Activated naive CD8-positive, alpha-beta T cell treated with anti-CD3 and anti-CD28 coated beads, Interleukin-2, amount 50 U/mL, for 24 hours (primary cell): ENCODE measurements at places on chromosomes 4 and X.

DNA sequence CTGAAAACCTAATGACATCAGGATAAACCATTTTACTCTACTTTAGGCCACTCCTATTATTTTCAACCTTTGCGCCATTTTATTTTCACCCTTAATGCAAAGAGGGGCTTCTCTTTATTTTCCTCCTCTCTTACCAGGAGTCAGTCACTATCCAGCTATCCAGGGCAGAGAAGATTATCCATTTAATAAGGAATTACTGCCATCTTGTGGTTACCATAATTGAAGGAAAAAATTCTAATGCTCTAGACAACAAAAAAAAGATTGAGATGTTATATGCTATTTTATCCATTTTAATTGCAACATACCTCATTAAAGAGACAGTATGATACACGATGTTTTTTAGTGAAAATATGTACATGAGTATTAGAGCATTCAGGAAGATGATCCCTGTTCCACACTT, 514.5 kb upstream of the FAM241A start:
- no peak for DNase-seq

DNA sequence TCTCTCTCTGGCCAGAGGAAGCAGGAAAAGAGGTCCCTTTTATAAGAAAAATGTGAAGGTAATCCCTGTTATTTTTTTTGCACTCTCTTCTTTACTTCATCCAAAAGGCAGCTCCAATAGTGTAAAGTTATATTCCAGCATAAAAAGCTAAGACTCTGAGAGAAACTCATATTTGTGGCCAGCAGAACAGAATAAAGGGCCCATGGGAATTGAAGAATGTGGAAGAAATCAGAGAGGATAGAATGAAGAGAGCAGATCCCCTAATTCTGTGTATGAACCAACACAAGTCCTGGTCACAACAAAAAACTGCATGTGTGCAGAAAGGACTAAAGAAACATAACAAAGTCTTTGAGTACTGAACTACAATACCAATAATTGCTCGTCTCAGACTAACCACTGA, 22.3 kb downstream of the RPS6KA6 start:
- no peak for DNase-seq

GRCh38 chrX:387729-388128, 1.0 kb upstream of the PPP2R3B start:
- DNase-seq, result no peak

DNA sequence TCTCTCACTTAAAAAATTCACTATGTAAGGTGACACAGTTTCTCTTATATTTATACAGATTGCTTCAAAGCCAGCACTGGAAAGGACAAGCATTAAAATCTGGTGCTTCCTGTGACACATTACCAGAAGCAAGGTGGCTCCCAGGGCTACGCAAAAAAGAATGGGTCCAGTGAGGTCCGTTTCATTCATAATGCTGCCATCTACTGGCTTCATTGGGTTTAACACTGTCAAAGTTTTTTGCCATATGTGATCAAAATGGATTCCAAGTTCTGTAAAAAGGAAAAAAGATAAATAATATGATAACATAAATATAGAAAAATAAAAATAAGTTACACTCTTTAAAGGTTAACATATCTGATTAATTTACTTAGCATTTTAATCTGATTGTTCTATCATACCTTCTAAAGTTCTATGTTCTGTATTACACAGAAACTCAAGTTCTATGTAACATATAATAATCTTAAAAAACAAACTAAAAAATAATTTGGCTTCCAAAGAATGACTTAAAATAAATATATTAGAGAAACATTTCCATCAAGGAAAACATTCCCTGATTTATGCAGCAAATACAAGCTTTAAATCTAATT, 22.1 kb downstream of the YIPF7 start:
- DNase-seq, result peak; percentile 18

- no peak for DNase-seq
Measured at GRCh38 chr4:189845145-189845846, 95.4 kb upstream of the FRG1 start.

GRCh38 chrX:68699960-68700746, 52.7 kb downstream of the STARD8 start:
- DNase-seq, result no peak

DNA sequence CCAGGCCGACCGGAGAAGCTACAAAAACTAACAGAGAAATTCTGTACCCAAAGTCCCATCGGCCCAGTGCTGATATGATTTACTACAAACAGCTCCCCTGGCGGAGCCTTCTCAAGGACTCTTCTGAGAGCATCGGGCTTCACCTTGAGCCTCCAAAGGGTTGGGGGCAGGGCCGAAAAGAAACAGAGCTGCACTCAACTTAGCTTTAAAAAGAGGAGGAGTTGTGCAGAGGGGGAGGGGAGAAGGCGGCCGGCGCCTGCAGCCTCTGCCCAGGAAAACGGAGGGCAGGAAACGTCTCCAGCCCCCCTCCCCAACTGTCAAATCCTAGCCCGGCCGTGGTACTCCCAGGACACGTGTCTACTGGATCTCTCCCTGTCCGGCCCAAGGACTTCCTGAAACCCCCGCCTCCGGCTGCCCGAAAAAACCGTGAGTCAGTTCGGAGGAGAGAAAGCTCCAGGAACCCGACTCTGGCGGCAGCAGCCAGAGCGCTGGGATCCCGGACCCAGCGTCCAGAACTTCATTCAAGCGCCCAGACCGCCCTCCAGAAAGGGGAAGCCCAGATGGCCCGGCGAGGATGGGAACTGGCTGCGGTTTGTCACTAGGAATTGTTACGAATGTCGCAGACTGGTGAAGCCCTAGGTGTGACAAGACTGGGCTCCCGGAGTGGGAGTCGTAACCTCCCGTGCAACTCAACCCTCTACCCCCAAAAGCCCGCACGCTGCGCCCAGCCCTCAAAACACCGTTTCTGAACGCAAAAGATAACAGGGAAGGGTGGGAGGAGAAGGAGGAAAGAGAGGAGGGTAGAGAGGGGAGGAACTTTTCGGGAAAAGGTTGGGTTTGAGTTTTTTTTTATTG, 973 bp downstream of the ADAMTS3 start:
- peak; percentile 3 for DNase-seq

DNA sequence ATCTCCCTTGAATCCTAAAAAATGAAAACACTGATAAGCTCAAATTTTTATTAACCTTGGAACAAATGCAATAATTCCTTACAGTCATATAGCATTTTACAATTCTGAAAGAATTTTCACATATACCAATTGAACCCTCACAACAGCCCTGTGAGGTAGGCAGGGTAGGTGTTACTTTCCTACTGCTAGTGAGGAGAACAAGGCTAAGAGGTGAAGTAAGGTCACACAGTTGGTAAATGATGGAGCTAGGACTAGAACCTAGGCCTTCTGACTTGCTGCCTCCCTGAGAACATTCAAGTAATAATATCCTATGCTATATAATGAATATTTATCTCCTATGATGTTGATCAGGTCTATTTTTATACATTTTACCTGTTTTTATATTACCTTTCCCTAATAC, 9.7 kb downstream of the TAF9B start:
- no peak for DNase-seq

- DNase-seq, result no peak
Measured at GRCh38 chr4:726235-726787, 20.7 kb downstream of the PCGF3 start.

DNA sequence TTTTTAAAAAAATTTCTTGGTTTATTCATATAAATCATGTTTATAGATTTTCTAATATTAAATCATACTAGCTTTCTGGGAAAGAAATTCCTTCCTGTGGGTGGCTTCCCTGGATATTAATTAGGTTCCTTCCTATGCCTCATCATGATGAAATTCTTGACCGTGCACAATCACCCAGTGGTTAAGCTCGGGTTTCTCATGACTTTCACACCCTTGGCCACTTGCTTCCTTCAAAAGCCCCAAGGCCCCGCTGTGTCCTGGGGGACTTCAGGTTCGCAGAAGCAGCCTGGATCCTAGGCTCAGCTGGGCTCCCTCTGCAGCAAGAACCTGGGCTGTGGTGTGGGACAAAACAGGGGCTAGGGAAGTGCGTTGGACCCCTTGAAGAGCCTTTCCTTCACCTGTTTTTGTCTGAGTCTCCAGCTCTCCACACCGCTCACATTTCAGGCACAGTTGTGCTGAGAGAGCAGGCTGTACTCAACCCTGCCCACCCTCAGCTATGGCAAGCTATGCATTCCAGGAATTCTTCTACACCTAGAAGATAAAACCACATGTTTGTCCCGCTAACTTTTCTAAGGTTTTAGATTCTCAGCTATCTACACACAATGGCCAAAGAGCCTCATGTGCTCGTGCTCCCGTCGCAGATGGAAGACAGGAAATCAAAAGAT, 48.9 kb upstream of the TMSB15B start:
- DNase-seq, result no peak

- no peak for DNase-seq
Measured at GRCh38 chr4:155657169-155657568, 9.5 kb upstream of the GUCY1A1 start.

DNA sequence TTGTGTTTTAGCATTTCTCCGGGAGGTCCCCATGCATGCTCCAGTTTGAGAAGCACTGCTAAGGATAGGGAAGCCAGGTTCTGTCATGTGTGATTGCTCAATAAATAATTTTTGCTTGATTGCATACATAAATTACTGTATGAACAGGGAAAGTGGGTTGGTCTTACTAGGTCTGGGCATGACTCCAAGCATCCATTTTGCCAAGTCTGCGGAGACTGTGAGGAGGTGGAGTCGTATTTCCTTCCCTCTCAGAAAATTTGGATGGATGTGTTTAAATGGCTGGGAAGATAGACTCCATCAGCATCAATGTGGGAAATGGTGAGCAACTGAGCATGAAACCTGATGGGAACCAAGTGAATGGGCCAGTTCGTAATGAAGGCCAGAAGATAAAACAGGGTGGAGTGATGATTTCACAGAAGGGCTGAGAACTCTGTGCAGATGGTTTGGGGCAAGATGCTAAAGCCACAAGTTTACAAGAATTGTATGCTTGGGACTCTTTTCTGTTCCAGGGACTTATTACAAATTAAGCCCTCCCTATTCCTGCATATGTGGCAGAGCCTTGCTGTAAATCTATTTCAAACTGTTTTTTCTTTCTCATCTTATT, 84.1 kb downstream of the NHS start:
- DNase-seq, result no peak

- no peak for DNase-seq
Measured at GRCh38 chrX:24846550-24847150, 152.9 kb downstream of the POLA1 start.

GRCh38 chrX:107715331-107716117, 60.1 kb downstream of the TSC22D3 start:
- peak; percentile 5 for DNase-seq

DNA sequence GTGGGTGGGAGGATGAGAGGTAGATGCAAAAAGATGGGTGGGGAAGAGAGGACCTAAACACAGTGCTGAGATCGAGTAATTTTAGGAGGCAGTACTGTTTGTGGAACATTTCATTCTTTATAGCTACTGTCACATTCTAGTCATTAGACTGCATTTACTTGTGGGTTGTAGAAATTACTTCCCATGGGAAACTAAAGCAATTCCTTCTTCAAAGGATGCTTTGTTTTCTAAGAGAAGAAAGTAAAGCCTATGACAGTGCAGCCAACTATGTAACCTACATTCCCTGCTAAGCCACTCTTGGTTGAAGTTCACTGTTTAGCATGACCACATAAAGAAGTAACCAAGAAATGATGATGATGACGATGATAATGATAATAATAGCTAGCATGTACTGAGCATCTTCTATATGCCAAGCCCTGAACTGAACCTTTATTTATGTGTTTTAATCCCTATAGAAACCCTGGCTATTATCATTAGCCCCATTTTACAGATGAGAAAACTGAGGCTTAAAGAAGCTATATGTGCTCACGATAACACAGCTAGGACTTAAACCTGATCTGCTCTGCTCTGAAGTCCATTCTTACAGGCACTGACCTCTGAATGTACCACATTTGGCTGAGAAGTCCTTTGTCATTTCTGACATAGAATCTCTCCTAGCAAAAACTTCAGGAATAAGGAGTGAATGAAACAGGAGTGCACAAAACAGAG, 114.5 kb upstream of the KIT start:
- DNase-seq, result no peak

DNA sequence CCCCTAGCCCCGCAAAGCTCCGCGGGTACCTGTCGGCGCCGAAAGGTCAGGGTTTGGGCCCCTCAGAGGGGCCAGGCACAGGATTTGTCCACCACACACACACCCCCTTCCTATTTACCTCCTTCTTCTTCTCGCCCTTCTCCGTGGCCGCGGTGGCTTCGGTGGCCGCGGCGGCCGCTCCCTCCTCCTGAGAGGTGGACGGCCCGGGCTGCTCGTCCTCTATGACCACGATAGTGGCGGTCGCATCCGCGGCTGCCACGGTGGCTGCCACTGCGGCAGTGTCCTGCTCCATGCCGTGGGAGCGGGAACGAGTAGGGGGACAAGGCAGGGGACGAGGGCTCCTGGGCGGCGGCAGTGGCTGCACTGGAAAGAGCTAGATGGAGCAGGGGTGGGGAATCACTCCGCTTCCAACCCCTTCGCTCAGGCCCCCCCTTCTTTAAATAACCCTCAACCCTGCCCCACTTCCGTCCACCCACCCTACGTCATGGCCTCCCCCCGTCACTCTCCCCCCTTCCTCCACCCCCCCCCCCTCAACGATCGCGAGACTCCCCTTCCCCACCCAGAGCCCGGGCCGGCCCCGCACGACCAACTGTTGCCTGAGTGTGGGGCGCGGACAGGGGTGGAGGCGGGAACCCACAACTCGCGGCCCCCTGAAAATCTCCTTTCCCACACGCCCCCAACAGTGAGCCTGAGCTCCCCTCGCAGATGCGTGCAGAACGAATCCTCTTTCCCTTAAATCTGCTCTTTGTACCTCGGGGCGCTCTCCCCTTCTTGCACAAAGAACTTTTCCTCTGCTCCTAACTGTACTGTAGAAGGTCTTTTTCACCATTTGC, at the start of gene SMARCA1:
Gene SMARCA1 (minus strand): TSS at position 412 of the 833 bp plus-strand sequence. CDS start 120 bp downstream, at position 292.
- no peak for DNase-seq

DNA sequence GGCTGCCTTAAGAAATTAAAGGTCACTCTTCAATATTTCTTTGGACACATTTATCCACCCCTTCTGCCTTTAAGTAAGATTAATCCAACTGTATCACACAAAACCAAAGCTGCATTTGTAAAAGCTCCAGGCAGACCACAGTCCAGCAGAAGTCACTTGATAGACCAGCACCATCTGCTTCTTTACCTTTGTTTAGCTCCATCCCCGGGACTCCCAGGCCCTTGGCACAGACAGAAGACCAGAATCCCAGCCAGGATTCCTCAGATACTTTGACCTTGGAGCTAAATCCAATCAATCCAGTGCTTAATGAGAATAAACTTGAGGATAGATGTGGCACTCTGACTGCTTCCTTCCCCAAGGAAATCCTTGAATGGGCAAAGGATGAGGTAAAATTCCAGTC, 333.1 kb upstream of the RASGEF1B start:
- no peak for DNase-seq

GRCh38 chr4:74724979-74725378, 69.3 kb downstream of the BTC start:
- DNase-seq, result no peak

- no peak for DNase-seq
Measured at GRCh38 chr4:36164900-36165630, 79.2 kb downstream of the ARAP2 start.
